Hepatocyte (in vitro differentiated cells): ENCODE measurements at places on chromosomes 11 and 22.
A peak's percentile ranks its signal among the peaks of the same experiment; 100 is the strongest.

- no peak for DNase-seq
These were observed 6.1 kb downstream of the MAPK1 start for GRCh38 chr22:21861264-21861848.

- peak; percentile 39 for DNase-seq
These were observed 171.5 kb upstream of the SYT13 start for GRCh38 chr11:45457649-45458048.

DNA sequence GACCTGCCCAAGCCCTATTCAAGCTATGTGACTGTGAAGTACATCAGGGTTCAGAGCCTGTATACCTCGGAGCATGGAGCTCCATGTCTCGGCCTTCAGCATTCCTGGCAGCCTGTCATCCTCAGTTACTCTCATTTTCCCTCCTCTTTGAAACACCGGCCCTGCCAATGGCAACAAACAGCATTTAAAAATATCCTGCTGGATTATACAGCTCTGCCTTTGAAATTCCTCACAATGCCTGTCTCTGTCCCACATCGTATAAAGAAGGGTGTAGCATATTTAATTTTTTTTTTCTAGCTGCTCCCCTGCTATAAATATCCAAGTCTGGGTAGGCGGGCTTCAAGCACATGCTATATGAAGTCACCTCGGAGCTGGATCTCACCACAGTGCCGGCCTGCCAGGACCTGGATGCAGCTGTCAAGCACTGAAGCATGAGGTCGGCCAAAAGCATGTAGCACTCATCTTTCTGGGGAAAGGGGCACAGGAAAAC lies 11.8 kb downstream of the ABTB2 start:
- no peak for DNase-seq

DNA sequence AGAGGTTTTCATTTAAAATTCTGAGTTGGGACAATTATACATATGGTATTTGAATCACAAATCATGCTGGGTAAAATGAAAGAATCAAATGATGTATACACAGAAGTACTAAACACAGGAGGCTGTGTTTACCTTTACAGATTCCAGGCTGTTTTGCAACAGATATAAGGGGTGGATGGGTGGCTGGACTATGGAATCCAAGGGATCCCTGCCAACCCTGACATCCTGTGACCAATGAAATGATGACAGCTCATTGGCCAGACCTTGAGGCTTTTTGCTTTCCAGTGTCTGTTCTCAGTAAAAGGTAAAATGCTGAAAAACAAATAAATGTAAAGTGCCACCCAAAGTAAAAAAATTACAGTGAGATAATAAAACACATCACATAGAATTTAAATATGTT lies 3.3 kb upstream of the DDI1 start:
- DNase-seq = peak; percentile 72
